Activated CD4-positive, alpha-beta T cell treated with anti-CD3 and anti-CD28 coated beads, Interleukin-2, amount 50 U/mL, for 48 hours (primary cell): ENCODE measurements at places on chromosomes 6 and 20.

DNA sequence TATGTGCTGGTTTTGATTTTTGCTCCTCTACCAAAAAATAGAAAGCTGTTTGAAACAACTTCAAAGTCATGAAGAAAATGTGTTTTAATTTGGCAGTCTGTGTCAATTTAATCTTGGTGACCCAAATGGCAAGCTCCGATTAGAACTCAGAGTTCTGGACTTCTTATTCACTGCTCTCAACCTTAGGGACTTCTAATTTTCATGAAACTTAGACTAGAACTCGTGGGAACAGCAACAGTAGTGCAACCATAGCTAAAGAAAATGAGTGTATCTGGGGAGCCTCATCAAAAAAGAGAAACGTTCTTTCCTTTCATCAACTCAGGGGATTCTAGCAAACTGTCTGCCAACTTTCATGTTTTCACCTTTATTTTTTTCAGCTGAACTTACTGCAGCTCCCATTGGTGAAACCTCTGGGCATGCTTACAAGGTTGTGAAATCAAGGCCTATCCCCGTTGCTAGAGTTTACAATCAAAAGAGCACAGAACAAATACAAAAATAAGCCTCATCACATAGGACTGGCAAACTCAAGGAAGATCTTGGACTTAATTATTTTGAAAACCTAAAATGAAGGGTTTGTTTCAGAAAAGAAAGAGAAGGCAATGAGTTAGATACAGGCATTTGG is 114.0 kb upstream of the HSF2 start:
- no peak for DNase-seq

GRCh38 chr6:141682391-141682790 is 450.3 kb upstream of the GJE1 start:
- DNase-seq: no peak

DNA sequence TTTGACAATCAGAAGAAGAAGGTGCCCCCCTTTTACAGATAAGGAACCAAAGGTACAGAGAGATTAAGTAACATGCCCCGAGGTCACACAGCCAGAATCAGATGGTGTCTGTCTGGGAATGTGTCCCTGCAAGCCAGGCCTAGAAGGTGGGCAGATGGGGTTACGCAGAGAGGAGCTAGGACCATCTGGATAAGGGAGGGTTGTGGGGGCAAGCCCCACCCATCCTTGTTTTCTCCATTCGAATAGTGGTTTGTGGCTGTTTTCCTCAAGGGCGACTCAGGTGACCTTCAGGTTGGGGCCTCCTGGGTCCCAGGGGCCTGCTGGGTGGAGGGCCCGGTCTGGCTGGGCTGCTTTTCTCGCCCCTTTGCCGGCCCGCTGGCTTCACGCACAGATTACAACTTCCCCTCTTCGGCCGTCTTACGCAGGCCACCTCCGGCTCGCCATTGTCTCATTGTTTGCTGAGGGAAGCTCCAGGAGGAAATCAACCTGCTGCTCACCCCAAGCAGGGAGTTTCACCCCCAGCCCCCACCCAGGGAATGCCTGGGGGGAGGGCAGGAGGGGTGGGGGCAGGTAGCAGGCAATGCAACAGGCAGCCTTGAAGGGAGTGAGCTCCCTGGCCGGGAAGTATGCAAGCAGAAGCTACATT is 30.8 kb upstream of the CSNK2A1 start:
- no peak for DNase-seq

DNA sequence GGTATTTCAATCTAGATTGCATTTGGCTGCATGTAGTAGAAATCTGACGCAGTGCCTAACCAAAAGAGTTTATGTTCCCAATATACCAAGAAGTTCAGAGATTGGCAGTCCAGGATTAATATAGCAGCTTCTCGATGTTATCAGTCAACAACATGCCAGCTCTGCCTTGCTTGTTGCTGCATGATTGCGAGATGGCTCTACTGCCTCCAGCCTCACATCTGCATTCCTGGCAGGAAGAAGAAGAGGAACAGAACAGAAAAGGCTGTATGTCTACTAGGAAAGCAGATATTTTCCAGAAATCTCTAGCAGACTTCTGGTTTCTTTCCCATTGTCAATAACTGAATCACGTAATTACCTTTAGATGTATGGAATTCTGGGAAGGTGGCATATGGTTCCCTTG is 60.8 kb downstream of the SLC35D3 start:
- DNase-seq: no peak

GRCh38 chr6:106609699-106610098 is 19.6 kb downstream of the RTN4IP1 start:
- DNase-seq: peak; percentile 3

GRCh38 chr20:51265361-51265760 is 242.5 kb upstream of the KCNG1 start:
- DNase-seq: no peak

DNA sequence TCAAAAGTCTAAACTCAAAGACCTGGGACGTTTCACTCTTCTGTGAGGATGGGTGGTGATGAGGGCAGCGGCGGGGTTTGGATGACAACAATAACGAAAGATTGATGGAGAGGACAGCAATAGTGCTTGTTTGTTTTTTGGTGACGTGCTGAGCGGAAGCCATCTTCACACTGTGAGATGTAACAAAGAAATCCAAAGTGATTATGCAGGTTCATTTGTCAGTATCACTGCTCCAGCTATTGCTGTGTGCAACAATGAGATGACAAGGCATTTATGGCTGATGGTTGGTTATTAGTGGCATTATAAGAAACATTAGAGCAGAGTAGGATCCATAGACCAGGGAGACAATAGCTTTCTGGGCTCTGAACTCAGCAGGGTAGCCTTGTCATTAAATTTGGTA is 306.7 kb downstream of the RNF144B start:
- no peak for DNase-seq

DNA sequence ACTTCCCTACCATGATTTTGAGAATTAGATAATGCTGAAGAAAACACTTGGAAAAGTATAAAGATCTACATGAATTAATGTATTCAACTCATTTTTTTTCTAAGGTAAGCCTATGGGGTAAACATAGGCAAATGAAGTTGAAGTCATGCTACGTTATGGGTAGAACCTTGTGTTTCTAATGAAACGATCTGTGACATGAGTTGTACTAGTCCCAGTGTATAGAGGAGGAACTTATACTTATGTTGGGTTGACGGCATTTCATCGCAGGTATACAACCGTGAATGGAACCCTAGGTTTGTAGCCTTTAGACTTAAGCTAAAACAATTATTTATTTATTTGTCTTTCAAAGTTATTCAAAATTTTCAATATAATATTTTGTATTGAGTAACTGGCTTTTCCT is 2.6 kb downstream of the SLC35F1 start:
- DNase-seq: no peak

- DNase-seq: no peak
Measured at GRCh38 chr6:170555305-170555704, 1.1 kb downstream of the TBP start.
